COR-L47 (cell line): ENCODE measurements at places on chromosomes 11 and 22.

GRCh38 chr11:125931668-125932067, 14.2 kb upstream of the VSIG10L2 start:
- no peak for DNase-seq

GRCh38 chr11:69257134-69257533, 36.8 kb upstream of the MYEOV start:
- no peak for DNase-seq

DNA sequence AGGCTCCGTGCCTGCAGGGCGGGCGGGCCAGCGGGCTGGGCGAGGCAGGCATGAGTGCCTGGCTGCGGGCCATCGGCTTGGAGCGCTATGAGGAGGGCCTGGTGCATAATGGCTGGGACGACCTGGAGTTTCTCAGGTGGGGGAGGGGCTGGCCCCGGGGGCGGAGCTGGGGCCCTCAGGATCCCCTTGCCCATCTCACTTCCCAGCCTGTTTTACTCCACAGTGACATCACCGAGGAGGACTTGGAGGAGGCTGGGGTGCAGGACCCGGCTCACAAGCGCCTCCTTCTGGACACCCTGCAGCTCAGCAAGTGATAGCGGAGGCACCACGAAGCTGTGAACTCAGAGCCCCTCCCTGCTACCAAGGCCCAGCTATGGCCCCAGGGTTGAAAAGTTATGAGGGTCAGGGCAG, 5.9 kb downstream of the PHOX2A start:
- DNase-seq: no peak

DNA sequence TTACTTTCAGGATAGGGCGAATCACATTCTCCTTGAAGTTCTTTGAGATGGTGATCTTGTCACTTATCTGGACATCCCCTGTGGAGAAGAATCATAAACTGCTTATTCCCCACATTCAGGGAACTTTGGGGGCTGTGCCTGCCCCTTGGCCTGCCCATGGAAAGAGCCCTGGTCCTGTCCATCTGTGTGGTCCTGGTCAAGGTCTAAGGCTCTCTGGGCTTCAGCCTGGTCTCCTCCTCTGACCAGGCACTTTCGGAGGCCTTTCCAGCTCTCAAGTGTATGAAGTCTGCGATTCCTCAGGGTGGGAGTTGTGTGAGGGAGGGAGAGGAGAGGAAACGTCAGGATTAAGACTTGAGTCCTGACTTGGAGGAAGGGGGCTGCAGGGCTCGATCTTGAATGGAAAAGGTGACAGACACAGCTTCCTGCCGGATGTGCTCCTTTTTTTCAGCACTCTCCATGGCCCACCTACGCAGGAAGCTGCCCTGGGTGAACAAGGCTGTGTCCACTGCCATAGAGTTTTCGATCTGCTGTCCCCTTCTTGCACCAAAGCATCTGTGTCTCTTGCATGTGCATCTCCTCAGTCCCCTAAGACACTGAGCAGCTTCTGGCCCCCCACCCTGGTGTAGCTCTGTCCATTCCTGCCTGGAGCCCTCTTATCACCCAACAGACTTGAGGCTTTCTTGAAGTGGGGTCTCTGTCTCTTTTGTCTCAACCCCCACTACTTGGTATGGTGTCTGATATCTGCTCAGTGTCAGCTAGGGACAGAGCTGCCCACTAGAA, 50.8 kb upstream of the PHOX2A start:
- no peak for DNase-seq
